Stimulated activated CD8-positive, alpha-beta memory T cell treated with anti-CD3 and anti-CD28 coated beads, Interleukin-4, amount 100 ng/mL, for 4 hours (primary cell): ENCODE measurements at places on chromosomes 6 and 20.

- no peak for DNase-seq
These were observed 393.8 kb upstream of the IMPG1 start for GRCh38 chr6:76466286-76466685.

DNA sequence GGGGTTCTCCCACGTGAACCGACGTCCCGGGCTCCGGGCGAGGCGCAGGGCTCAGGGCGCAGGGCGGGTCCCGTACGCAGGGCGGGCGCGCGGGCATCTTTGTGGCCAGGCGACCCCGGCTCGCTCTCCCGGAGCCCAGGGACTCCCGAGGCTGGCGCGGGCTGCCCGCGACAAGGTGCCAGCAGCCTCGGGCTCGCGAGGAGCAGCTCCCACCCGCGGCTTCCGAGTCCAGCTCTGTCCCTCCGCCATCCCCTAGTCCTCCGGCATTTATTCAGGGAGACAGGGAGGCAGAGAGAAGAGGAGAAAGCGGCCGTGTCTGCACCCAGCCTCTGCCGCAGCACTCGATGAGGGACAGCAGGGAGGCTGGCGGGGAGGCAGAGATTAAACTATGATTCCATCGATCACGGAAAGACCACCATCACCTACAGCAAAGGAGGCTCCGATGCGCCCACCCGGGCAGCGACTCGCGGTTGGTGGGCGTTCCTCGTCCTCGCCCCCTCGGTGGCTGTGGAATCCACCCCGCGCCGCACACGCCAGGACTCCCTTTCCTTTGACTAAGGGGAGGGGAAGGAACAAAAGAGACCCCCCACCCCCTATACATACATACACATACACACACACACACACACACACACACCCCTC, 1.1 kb downstream of the RGS17 start:
- DNase-seq: no peak

DNA sequence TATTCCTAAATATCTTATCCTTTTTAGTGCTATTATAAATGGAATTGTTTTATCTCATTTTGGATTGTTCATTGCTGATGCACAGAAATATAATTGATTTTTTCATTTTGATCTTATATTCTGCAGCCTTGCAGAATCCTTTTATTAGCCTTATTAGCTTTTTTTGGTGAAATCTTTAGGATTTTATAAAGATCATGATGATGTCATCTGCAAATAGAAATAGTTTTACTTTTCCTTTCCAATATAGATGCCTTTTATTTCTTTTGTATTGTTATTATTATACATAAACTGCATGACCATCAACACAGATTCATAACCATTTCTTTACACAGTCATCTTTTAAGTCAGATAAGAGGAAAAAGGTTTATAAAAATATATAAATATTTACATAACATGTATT, 16.9 kb upstream of the PSMF1 start:
- no peak for DNase-seq

DNA sequence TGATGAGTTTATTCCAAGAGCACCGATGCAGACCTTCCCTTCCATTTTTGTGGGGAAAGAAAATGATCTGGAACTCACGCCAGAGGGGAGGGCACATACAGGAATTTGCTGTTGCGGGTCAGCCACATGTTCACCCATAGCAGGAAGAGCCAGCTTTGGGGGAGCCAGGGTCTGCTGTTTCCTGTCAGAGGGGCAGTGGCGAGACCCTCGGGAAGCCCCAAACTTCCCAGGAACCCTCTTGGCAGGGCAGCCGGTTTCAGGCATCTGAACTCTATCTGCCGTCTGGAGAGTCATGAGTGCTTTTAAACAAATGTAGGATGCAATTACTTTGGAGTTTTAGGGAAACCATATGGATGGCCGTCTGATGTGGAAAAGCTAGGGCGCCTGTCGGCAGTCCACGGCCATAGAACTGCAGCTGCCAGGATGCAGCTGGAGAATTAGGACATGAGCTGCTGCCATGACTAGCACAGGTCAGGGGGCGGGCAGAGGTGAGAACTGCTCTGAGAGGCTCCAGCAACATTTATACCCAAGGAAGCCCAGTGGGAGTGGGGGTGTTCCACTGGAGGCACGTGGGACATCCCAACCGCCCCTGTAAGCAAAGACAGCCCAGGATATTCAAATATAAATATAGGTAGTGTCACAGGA, 14.8 kb upstream of the SERPINB9 start:
- no peak for DNase-seq

- DNase-seq: no peak
These were observed 220.2 kb downstream of the UST start for GRCh38 chr6:148967011-148967520.

DNA sequence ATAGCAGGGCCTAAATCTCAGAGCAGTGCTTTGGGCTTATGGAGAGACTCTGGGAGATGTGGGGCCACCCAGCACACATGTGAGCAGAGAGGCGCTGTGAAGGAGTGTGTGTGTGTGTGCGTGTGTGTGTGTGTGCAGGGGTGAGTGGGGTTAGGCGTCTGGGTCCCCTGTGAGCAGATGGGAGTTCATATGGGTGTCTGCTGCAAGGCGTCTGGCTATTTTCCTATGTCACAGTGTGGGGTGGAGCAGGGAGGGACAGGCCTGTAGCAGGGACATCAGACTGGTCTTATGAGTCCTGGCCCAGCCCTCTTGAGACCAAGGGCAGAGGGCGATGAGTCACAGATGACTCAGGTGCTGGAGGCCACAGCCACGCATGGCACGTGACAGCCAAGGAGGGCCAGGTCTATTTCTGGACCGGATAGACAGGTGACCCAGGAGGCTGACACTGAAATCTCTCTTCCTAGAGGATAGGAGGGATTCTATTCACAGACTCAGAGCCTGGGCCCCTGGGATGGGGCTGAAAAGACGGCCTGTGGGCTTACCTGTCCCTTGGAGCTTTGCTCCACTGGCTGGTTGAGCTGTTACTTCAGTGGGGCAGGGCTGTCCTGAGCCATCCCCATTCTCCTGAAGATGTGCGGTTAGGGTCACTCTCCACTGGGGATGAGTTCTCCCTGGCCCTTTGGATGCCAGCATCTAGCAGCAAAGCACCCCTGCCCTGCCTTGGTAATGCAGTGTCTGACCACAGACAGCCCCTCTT, 28.9 kb downstream of the VEGFA start:
- DNase-seq: no peak

- DNase-seq: no peak
These were observed 8.1 kb upstream of the CCN5 start for GRCh38 chr20:44707018-44707579.

DNA sequence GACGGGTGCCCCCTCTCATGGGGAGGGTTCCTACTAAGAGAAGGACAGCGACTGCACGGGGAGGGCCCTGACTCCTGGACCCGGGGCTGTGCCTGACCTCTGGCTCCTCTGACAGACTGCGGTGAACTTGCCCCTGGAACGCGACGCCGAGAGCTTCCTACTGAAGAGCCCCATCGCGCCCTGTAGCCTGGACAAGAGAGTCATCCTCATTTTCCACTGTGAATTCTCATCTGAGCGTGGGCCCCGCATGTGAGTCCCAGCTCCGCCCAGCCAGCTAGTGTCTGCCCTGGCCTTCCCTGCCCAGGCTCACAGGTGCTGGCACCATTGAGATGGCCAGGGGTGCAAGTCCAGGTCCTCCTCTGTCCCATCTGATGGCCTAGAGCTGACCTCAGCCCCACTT, 7.2 kb downstream of the CDC25B start:
- DNase-seq: no peak

GRCh38 chr6:125182237-125183008, 28.9 kb downstream of the TPD52L1 start:
- DNase-seq: no peak

- DNase-seq: no peak
These were observed 65.4 kb upstream of the MAFB start for GRCh38 chr20:40754339-40754943.

GRCh38 chr20:17612287-17612991, 42.6 kb downstream of the DSTN start:
- no peak for DNase-seq
